ENCODE measurements at places on chromosomes 16 and 17.

- DNase-seq: no peak
These were observed 296.6 kb downstream of the MAF start for GRCh38 chr16:79303959-79304387.

- no peak for DNase-seq
These were observed 684 bp upstream of the SPIRE2 start for GRCh38 chr16:89827383-89828198.

DNA sequence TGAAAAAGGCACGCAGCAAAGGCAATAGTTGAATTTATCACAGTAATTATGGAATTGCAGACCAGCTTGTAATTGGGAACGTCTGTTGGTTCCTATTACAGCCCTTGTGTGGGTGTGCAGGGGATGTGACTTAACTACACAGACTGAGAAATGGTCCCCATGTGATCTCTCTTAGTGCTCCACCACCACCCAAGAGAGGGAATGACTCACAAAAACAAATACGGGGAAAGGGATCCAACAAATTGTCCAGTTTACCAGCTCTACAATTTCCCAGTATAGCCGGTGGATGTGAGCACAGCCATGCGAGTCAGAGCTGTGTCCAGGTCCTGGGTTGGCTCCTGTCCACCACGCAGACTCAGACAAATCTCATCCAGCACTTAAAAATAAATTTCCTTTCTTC lies 337.9 kb downstream of the GRIN2A start:
- no peak for DNase-seq

- DNase-seq: no peak
These were observed 25.3 kb downstream of the SPACA3 start for GRCh38 chr17:33016920-33017319.

DNA sequence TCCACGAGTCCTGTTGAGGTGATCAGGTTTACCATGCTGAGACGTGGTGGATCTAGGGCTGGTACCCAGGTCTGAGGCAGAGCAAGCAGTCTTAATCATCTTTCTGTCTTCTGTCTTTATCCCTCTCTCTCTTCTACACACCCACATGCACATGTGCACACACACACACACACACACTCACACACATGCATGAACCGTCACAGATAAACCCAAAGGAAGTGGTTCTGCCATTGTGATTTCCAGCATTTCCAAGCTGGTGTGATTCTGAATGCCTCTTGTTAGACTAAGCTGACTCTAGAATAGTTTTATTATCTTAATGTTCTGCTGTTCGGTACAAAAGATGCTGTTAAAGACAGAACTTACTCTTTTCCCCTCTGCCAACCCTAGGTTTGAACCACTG lies 411.8 kb upstream of the SALL1 start:
- no peak for DNase-seq

DNA sequence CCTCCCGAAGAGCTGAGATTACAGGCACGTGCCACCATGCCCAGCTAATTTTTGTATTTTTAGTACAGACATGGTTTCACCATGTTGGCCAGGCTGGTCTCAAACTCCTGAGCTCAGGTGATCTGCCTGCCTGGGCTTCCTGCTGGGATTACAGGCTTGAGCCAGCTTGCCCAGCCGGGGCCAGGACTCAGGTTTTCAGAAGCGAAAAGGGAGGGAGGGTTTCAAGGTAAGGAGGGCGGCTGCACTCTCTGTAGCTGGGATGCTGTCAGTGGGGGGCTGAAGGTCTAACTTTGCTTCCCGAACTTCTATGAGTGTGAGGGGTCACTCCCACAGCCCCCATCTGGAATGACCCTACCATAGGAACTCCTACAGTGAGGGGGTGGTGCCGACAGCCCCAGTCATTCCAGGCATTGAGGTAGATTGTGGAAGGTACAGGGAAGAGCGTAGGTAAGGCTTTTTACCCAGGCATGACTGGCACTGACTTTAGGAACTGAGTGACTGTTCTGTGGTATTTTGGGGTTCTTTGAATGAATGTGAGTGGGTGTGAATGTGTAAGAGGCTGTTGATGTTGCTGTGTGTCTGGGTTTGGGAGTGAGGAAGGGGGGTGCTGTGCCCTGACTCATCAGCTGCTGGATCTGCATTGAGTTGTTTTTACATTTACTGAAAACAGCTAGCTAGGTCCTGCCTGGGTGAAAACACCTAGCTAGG lies 3.8 kb upstream of the C1QL1 start:
- no peak for DNase-seq

GRCh38 chr16:68823401-68824135 lies 19.8 kb upstream of the TANGO6 start:
- no peak for DNase-seq

- no peak for DNase-seq
These were observed 9.2 kb downstream of the FMNL1 start for GRCh38 chr17:45230787-45231480.

GRCh38 chr17:76359375-76359774 lies 5.7 kb upstream of the PRPSAP1 start:
- DNase-seq: no peak

All from GM12891 (cell line).